ENCODE measurements at places on chromosomes 6 and 20.

- DNase-seq, result no peak
Observed at GRCh38 chr6:113779656-113780055, 77.5 kb upstream of the MARCKS start.

DNA sequence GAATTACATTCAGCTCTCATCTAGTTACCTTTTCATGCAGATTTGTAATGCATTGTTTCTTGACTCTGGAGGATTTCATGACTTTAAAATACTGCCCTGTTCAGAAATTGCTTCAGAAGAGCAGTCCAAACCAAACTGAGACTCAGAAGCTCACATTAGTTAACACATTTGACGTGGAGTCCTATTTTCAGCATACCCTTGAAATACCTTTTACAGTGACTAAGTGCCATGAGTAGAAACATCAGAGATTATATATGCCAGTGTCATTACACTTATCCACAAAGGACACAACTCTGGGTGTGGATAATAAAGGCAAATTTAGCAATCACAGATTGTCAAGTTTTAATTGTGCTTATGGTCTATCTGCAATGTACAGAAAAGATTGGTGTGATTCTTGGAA is 459.6 kb downstream of the FRK start:
- no peak for DNase-seq

GRCh38 chr6:135624402-135625295 is 127.1 kb upstream of the AHI1 start:
- peak; percentile 6 for DNase-seq

DNA sequence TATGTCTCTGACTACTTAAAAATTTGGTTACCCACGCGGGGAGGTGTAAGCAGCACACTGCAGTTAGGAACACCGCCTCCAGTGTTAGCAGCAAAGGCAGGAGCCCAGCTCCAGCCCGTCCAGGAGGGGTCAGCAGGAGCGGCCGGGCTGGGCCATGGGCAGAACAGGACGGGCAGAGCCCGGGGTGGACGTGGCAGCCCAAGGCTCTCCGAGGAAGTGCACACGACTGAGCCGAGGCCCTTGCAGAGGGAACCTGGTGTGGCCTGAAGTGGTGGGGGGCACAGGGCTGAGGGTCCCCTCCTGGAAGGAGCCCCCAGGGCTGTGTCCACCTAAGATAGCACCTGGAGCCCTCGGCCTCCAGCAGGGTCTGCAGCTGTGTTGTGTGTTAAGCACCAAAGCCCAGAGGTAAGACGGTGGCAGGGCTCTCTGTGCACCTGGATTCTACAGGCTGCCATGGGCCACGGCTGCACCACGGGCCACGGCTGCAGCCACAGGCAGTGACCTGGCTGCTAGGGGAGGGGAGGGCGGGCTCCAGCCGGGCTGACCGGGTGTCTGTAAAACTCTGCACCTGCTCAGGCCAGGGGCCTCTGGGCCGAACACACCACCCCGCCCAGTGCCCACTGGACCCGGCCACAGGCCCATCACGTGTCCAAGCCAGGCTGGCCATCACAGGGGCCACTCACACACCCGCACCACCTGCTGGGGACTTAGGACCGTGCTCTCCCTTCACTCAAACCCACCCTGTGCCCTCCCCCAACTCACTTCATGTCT is 6.6 kb downstream of the SLC2A4RG start:
- no peak for DNase-seq

GRCh38 chr6:161107779-161108730 is 116.5 kb downstream of the MAP3K4 start:
- DNase-seq, result no peak

Measured in CD4-positive, alpha-beta T cell treated with Interleukin-17A for 1 hour (primary cell).